Endothelial cell (in vitro differentiated cells): ENCODE measurements at places on chromosomes 13 and 19.
A peak's percentile ranks its signal among the peaks of the same experiment; 100 is the strongest.

GRCh38 chr13:48220981-48221685, 11.9 kb upstream of the ITM2B start:
- DNase-seq = no peak

DNA sequence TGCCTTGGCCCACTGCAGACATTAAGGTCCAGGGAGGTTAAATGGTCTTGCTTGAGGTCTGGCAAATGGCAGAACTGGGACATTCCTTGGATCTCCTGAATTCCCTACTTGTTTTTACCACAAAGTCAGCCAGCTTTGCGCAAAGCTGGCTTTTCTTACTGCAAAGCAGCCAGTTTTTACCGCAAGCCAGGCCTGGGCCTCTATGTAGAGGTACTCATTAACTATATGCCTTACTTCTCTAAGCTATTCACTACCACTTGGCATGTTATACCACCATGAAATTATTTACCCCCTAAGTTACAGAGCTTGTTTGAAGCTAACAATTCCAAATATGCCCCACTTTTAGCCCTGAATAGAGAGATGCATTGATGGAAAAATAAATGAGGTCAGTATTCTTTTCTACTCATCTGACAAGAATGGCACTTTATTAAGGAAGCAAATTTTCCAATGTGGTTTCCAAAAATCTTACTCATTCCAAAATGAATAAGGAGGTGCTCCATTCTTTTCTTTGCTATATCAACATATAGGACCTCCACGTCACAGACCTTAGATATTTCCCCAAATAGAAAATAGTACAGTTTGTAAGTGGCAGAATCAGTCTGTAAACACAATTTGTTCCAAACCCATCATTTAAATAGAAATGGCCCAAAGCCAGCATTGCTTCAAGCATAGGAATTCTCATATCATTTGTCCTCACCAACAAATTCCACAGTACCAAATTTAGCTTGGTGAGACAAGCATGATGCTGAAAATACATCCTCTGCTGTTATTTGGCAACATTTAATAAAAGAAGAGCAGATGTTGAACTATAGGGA, 143.9 kb upstream of the TSC22D1 start:
- no peak for DNase-seq

DNA sequence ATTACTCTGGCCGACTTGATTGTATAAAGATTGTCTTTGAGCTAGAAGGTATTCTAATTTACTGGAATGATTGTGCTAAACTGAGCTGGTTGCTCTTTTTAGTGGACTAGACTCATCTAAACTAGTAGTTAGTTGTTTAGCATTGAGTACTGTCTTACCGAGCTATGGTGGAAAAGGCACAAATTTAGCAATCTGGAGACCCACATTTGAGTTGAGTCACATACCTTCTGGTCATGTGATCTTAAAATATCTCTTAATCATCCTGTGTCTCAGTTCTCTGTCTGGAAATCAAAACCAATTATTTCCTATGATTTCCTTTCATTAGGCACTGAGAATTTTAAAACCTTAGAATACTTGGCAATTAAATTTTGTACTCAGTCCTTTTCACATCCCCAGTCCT, 349.5 kb downstream of the IRS2 start:
- DNase-seq = no peak

DNA sequence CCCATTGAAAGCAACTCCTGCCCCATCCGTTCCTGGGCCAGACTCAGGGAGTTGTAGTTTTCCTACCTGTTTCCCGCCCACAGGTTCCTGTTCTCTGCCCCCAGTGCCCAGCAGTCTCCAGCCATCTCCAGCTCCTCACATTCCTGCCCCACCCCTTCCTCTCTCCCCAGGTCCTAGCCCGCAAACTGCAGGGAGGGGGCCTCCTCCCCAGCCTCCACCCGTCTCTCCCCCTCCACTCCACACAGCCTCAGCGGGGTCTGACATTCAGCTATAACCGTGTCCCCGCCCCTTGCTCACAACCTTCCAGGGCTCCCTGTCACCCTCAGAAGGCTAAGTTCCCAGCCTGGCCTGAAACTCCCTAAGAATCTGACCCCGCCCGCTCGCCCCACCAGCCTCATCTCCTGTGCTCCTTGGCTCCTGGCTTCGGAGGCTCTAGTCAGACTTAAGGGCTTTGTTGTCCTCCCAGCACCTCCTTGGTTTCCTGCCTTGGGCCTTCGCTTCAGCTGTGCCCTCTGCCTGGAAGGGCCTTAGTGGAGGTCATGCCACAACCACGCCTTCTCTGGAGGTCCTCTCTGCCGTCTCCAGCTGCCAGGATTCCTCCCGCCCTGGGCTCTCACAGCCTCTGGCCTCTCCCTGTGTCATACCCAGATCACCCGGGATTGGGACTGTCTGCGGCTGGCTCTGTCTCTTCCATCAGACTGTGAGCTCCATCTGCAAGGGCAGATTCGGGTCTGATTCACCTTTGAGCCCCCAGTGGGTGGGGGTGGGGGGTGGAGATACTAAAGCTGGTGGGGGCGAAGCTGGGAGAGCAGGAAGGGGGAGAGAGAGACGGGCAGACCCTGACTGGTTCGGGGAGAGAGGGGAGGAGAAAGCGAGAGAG, 5.1 kb upstream of the SPACA6 start:
- DNase-seq = peak; percentile 46

- DNase-seq = no peak
Observed at GRCh38 chr13:50229960-50230661, 214.9 kb downstream of the KCNRG start.

DNA sequence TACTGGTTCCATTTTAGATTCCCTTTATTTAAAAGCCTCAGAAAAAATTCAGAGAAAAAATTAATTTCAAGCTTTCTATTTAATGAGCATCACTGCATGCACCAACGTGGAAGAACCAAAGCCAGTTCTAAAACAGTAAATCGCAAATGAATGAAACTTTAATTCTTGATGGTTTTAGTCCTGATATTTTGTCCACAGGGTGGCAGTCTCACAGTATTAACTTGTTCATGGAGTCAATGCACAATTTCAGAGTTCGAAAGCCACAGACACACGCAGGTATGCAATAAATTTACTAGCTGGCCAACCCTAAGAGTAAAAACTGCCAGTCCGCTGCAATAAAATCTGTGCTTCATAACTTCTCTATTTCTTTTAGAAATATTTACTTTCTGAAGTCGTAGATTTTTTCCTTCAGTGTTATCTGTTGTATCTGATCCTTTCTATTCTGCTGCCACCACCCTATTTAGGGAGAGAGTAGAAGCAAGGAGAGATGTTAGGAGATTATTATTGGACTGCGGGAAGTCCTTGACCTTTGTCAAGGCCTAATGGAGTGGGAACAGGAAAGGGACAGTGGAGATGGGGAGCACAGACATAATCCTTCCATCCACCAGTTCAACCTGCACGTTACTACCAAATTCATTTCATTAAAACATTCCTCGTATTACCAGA, 7.0 kb upstream of the WBP4 start:
- DNase-seq = peak; percentile 16

DNA sequence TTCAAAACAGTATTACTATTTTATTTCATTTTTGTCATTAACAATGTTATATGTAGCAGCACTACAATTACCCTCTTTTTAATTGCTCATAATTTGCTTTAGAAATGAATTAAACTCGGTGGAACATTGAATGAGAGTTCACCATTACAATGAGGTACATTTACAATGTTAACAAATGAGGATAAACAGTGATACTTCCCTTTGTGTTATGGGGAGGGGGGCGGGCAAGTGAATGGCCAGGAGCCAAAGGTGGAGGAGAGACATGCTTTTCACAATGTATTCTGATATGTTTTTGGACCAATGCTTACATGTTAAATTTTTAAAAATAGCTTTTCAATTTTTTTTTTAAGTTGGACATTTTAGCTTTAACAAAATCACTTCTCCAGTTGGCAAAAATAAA, 34.2 kb downstream of the NALCN start:
- no peak for DNase-seq

- no peak for DNase-seq
Observed at GRCh38 chr19:18262917-18263316, 11.3 kb downstream of the IQCN start.

DNA sequence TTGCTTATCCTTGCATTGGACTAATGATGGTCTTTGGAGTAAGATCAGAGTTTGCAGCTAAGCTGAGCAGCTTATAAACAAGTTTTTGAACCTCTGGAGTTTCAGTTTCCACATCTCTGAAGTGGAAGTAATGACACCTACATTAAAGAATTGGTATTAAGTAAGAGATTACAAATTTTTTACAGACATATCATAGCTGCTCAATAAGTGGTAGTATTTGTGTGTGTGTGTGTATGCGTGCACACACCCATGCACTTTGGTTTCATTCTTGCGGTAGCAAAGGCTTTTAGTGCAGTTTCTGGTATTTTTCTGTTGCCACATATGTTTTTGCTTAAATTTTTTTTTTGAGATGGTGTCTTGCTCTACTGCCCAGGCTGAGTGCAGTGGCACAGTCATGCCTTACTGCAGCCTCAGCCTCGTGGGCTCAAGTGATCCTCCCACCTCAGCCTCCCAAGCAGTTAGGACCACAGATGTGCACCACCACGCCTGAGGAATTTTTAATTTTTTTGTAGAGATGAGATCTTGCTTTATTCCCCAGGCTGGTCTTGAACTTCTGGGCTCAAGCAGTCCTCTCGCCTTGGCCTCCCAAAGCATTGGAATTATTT, 4.5 kb downstream of the NAA16 start:
- DNase-seq = no peak

GRCh38 chr13:113298043-113298945, 1.3 kb downstream of the LAMP1 start:
- DNase-seq = no peak

GRCh38 chr19:1522838-1523237, 1.0 kb upstream of the PLK5 start:
- no peak for DNase-seq

GRCh38 chr13:108834193-108834592, 204.8 kb downstream of the MYO16 start:
- DNase-seq = no peak

DNA sequence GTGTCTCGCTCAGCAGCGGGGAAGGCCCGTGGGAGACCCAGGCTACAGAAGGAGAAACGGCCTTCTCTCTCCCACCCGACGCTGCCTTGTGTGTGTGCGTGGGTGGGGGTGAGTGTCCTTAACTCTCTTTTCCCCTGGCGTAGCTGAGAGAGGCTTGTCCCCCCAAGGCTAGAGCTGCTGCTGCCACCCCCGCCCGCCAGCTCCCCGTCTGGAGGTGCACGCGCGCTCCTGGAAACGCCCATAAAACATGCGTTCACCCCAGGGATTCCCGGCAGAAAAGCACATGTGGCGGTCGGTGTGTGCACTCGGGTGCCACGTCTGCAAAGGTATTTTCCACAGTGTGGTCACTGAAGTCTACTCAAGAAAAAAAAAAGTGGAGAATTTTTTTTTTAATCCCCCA, 36.1 kb downstream of the GADD45B start:
- DNase-seq = no peak
